Effector memory CD4-positive, alpha-beta T cell (primary cell): ENCODE measurements at places on chromosomes 5 and 9.

- no peak for DNase-seq
Observed at GRCh38 chr5:119451561-119451960, 736 bp upstream of the HSD17B4 start.

DNA sequence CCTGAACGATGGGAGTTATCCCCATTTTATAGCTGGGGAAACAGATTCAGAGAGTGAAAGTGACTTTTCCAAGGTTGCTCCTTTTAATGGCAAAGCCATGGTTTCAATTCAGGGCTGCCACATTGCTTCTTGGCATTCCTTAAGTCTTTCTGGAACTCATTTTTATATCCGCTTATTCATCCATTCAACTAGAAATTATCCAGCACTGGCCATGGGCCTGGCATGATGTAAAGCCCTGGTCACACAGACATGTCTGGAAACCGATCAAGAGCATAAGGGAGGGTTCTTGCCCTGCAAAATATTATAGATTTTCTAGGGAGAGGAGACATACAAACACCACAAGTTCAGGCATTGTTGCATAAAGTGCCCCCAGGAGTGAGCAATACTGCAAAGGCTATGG is 43.0 kb upstream of the COL15A1 start:
- DNase-seq = no peak

- DNase-seq = no peak
Observed at GRCh38 chr5:122959740-122960445, 76.6 kb downstream of the PPIC start.

GRCh38 chr5:36623832-36624231 is 17.4 kb downstream of the SLC1A3 start:
- DNase-seq = no peak

DNA sequence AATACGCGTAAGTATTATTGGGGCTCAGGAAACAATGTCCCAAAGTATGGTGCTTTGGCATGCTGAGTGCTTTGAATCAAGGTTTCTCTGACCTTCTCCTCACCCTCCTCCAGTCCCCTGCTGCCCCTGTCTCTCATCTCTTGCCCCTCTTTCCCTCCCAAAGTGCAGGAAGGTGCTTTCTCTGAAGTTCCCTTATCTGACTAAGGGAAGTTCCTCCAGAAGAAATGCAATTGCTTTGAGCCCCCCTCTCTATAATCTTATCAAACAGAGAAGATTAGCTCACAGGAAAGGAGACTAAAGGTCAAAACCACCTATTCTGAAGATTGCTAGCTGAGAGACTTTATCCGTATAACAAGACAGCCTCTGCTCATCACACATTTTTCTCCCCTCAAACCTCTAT is 288.1 kb downstream of the ARL15 start:
- no peak for DNase-seq

DNA sequence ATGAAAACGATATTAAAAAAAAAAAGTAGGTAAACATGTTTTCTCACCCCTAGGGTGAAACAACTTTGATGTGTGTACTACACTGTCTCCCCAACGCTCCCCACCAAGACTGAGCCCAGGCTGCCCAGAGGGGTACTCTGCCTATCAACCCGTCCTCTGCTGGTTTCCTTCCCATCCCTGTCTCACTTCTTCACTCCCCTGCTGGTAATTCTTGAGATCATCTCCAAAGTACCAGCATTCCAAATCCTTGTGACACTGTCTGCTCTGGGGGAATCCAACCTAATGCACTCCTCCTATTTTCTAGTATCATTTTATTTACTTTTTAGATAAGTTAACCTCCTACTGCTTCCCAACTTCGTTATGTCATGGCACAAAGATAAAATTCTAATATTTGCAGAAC is 6.3 kb upstream of the APTX start:
- no peak for DNase-seq

GRCh38 chr5:160520609-160521391 is 99.1 kb downstream of the PTTG1 start:
- no peak for DNase-seq

DNA sequence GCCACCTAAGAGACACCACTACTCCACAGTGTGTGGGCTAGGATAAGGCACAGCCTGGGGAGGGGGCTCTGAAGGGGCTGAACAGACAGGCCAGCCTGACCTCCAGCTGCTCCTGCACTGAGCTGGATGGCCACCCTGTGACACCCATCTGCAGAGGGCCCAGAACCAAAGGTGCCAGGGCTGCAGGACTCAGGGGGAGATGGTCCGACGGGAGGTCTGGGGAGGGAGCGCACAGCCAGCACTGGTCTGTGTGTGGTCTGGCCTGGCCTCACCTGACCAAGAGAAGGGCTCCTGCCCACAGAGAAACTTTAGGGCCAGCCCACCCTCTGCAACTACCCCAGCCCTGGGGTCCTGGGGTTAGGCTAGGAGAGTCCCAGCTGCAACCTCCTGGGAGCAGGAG is 789 bp downstream of the LTC4S start:
- no peak for DNase-seq

GRCh38 chr9:108374626-108375025 is 481.2 kb downstream of the ACTL7B start:
- no peak for DNase-seq

GRCh38 chr9:7407246-7407645 is 392.3 kb downstream of the DMAC1 start:
- DNase-seq = no peak

DNA sequence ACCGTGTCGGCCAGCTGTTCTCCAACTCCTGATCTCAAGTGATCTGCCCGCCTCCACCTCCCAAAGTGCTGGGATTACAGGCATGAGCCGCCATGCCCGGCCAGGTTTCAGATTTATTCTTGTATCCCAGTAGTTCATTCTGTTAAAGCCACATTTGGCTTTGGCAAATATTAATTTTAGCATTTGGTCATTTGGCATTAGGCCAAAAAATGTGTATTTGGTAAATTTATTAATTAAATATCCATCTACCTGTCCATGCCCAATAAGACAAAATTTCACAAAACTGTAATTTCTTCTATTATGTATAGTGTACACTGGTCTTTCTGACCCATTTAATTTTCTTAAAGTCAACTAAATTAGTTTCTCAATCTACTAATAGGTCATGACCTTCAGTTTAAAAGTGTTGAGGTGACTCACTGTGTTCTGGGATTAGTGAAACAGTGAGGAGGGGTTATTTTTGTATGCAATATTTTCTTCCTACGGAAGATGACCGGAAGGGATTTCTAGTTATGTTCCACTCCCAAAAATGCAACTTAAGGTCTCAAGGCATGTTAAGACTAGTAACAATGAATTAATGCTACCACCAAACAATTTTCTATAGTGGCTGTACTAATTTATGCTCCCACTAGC is 21.0 kb downstream of the OSTF1 start:
- no peak for DNase-seq

DNA sequence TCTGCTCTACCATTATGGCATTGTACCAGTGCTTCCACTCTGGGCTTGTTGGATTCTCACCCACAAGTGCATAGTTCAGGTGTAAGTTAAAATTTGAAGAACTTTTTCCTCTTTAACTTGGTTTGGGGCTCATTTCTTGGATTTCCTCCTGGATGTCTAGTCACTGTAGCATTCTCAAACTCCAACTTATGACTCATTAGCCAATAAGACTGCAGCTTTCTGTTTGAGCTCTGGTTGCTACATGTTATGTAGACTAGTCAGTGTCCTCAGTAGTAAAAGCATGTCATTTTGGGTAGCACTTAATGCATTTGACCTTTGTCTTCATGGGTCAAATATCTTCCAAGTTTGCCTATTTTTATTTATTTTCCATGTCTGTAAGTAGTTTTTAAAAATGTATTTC is 790.8 kb downstream of the BRINP1 start:
- DNase-seq = no peak

DNA sequence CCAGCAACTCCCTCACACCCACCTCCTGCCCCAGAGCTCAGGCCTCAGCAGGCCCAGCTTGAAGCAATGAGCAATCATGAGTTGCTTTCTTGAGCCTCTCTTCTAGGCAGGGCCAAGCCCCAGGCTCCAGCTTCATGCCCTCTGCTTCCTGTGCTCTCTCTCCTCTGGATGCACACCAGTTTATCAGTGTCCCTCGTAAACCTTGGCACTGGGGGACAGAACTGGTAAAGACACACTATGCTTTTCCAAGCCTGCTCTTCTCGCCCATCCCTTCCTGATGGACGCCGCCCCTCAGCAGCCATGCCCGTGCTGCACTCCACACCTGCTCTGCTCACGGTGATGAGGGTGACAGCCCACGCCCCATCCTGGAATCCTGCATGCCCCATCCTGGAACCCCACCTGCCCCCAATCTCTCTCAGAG is 49.4 kb upstream of the ORM1 start:
- DNase-seq = no peak

DNA sequence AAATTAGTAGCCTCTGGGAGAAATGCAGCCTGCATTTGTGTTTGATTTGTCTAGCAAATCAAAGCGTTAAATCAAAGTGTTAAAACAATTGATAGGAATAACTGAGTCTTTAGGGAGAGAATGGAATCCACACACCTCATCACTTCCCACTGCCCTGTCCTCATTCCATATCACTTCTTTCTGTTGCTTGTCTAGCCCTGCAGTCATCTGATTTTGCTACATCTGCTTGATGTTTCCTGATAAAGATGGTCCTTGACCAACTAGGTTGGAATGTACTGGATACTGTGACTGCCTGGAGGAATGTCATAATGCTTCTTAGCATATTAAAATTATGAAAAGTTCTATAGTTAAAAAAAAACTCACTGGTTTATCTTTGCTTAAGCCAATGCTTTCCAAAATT is 119.9 kb downstream of the DOCK2 start:
- no peak for DNase-seq

DNA sequence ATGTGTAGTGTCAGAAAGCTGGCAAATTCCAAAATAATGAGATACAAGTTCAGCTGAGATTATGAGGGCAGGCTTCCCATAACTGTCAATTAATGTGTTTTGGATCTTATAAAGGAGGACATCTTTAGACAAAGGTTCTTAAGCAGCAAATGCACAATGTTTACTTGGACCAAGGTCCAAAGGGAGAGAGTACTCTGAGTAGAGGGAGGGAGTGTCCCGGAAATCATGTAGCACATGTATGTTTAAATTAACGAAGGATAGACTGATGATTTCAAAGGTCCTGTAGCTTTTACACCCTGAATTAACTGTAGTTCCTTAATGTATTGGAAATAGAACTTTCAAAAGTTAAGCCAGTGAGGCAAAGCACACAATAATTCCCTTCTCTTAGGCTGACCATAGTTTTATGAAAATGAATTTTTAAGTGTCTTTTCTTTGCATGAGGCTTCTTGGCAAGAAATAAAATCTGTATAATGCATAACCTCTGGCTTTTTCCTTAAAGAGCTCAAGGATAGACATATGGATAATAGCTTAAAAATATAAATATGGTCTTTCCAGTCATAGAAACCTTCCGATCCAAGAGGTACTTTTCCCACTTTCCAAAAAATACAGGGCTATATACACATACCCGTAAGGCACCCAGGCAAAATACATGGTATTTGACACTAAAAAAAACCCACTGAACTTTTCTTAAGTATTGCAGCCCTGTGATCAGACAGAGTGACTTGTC is 93.0 kb downstream of the PCSK5 start:
- no peak for DNase-seq

GRCh38 chr5:15183520-15183919 is 311.9 kb upstream of the ANKH start:
- no peak for DNase-seq

DNA sequence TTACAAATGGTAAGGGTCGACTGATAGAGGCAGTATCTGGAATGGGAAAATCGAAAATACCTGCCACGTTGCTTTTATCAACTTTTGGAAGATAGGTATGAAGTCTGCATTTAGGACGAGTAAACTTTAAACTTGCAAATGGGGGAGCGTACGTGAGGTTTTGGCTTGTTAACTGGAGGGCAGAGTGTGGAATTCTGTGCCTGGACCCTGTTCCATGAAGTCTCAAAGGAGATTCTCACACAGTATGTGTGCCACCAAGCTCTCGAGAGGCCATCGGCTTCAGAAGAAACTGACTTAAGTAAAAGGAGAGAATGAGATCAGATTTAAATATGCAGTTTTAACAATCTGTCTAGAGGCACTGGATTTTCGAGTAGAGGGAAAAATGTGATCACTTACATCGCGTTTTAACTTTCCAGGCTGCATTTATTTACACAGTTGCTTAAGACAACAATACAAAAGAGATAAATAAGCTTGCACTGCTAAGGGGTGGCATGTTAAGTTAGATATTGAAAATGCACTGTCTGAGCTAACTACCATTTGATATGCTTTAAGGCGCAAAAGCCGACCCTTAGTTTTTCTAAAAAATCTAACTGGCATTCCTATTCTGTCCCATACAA is 401.6 kb downstream of the EBF1 start:
- no peak for DNase-seq

GRCh38 chr9:34506623-34507022 is 16.2 kb downstream of the ENHO start:
- DNase-seq = no peak

GRCh38 chr9:127263237-127263636 is 1.3 kb upstream of the GARNL3 start:
- no peak for DNase-seq

DNA sequence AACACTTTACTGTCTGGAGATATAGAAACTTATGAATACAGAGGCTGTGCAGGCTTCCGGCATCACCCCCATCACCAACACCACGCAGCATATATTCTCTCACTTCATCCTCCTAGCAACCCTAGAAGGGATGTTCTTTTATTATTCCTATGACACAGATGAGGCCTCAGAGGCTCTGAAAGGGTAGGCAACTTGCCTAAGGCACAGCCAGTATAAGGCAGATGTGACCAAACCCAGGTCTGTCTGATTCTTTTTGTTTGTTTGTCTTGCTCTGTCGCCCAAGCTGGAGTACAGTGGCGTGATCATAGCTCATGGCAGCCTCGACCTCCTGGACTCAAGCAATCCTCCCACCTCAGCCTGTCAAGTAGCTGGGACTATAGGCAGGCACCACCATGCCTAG is 22.8 kb upstream of the CORO2A start:
- DNase-seq = no peak

DNA sequence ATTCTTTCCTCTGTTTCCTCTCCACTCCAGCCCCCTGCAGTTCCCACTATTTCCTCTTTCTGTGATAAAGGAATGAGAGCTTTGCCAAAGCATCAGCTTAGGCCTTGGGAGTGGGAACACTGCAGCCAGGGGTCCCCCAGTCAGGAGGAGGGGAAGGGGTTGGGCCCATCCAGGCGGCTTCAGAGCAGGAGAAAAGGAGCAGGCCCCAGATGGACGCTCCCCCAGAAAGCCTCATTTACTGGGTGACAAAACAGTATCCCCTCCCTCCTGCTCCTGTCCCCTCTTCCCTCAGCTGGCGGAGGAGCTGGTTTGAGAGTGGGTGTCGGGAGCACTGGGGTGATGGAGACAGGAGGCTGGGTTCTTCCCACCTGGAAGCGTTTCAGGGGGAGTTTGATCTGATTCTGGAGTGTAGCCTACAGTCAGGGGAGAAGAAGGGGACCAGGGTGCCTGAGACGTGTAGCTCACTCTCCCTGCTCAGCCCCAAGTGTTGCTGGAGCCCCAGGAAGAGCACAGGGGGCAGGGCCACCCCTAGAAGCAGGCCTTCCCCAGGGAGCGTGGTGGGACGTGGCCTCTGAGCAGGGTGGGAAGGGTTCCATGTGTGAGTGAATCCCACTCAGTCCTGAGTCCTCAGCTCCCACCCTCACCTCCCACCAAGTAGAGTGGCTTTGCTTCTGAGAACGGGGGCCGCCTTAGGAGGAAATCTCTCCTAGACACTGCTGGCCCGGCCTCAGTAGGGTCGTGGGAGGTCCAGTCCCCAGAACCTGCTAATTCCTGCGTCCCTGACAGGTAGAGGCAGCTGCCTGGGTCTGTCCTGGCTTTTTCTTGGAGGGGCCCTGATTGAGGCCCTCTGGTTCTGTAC is 173.1 kb downstream of the CACNA1B start:
- DNase-seq = no peak
